Prostate gland (tissue), 2 donors: ENCODE measurements at places on chromosomes 2 and 18.
A peak's percentile ranks its signal among the peaks of the same experiment; 100 is the strongest.

- DNase-seq = no peak
Measured at GRCh38 chr2:232369126-232369951, 9.2 kb upstream of the ALPP start.

- DNase-seq = no peak
Measured at GRCh38 chr2:127139766-127140165, 32.8 kb upstream of the BIN1 start.

DNA sequence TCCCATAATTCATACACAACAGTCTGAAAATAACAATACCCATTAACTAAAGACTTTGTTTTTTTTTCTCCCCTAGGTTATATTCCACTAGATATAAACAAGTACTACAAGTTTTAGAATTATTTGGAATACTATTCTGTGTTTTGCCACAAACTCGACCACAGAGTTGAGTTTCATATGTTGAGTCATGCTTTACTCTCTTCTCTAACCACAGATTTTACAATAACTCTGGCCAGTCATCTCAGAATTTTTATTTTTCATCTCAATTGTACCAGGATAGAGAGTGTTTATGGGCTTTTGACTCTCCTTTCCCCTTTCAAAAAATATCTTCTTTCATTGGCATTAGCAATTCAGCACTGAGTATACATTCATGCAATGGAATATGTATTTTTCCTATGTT is 348.7 kb upstream of the GALNT5 start:
- no peak for DNase-seq

- no peak for DNase-seq
Measured at GRCh38 chr2:133192028-133192427, 376.2 kb downstream of the NCKAP5 start.

GRCh38 chr2:201109186-201109585 is 6.8 kb upstream of the CFLAR start:
- no peak for DNase-seq

DNA sequence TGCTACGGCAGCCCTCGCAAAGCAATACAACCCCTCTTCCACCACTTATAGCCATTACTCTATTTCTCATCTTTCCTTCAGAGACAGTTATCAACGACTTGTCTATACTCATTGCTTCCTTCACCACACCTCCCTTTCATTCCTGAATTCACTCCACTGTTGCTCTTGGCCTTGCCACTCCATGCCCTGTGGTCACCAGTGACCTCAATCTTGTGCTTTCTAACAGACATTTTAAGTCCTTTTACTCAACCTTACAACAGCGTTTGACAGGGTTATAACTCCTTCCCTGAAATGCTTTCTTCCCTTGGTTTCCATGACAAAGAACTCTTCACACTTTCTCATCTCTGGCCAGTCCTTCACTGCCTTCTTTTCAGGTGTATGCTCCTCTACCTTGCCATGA is 90.6 kb upstream of the CCDC141 start:
- no peak for DNase-seq

DNA sequence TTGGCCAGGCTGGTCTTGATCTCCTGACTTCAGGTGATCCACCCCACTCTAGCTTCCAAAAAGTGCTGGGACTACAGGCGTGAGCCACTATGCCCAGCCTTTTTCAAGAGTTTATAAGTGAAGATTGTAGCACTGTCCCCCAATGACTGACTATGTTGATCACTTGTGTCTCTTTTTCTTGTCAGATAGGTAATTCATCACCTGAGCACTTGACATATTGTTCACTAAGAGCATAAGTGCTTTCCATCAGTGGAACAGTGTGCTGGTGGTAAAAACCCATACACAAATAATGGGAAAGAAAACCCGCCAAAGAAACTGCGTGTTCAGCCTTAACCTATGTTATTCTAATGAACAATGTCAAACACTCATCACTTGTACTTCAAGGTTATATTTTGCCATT is 414.4 kb upstream of the CDH7 start:
- no peak for DNase-seq

DNA sequence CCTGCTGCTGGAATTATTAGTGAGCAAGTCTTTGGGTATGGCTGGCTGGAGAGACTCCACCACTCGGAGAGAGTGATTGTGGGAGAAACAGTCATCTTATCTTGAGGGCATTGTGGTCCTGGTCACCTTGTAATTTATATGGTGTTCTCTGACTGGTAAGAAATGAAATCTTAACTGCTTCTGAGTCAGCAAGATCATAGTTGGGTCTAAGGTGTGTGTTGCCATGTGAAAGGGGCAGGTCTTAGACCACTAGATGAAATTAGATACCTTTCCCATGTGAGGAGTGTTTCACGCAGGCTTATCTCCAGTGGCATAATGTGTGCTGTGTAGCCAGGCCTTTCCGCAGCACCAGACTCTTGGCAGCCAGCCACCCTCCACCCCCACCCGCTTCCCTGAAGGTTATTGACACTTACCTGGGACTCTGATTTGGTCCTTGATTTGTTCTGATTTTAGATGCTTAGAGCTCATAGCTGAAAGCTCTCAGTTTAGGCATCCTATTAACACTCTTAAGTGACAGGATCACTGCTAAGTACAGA is 7.7 kb downstream of the MAPRE3 start:
- peak; percentile 42 for DNase-seq

- peak; percentile 22 for DNase-seq
Measured at GRCh38 chr2:29223851-29224692, 108.9 kb downstream of the CLIP4 start.

GRCh38 chr18:12946549-12947284 is 1.1 kb upstream of the SEH1L start:
- no peak for DNase-seq

GRCh38 chr2:34961822-34962221 is 1362.7 kb upstream of the FAM98A start:
- DNase-seq = no peak

DNA sequence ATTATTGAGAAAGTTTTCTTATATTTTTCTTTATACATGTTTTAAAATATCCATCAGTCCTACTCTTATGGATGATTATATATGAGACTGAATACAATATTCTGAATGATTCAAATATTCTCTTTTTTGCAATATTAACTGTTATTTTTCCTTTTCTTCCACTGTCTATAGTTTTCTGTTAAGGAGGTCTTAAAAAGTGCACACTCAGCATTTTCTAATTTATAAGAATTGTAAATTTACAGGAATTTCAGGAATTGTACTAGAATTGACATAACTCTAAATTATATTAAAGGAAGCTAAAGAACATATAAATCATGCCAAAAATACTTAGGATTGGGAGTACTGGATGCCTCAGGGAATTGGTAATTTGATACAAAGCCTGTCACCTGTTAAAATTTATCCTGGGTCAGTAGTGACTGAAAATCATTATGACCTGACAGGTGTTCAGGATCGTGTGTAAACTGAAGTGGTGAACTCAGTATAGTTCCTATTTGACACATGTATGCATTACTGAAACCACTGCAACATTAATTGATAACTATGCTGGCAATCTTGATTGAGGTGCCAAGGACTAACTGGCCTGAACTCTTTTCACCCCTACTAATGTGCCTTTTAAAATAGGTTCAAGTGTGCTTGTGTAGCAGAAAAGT is 30.4 kb downstream of the MSTN start:
- no peak for DNase-seq
